ENCODE measurements at places on chromosomes 16 and 17.

DNA sequence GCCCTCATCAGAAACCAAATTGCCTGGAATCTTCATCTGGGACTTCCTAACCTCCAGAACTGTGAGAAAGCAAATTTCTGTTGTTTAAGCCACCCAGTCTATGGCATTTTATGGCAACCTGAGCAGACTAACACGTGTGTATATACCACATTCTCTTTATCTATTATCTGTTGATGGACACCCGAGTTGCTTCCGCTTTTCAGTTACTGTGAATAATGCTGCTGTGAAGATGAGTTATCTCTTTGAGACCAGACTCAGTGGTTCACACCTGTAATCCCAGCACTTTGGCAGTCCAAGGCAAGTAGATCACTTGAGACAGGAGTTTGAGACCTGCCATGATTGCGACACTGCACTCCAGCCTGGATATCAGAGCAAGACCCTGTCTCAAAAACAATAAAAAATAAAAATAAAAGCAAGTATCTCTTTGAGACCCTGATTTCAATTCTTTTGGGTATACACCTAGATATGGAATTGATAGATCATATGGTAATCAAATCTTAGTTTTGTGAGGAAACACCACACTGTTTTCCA, 27.2 kb upstream of the CNEP1R1 start:
- ATAC-seq: no peak

- no peak for ATAC-seq
Observed at GRCh38 chr16:7025616-7026190, 306.9 kb upstream of the RBFOX1 start.

DNA sequence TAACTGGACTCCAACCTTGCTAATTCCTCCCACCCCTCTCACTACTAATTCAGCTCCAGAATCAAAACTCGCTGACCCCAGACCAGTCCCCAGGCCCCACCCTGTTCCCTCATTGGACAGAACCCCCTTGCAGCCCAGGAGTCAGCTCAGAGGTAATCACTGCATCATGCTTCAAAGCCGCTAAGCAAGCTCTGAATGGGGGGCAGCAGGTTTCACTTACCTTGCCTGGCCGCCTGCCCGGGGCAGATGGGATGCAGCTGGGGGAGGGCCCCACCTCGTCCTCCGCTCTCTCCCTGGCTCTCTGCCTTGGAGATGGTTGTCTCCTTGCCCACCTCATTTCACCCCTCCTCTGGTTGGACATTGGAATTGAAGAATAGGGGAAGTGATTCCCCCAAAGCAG, 4.8 kb upstream of the NGFR start:
- ATAC-seq: no peak

- ATAC-seq: no peak
Observed at GRCh38 chr16:68473358-68474070, 25.2 kb upstream of the SMPD3 start.

GRCh38 chr17:76710863-76711611, at the start of gene MXRA7:
TSS of gene MXRA7 (minus strand) at chr17:76710965. CDS start at chr17:76710946, 19 bp downstream.
- peak; percentile 45 for ATAC-seq

- no peak for ATAC-seq
Observed at GRCh38 chr17:63162406-63163157, 196.5 kb downstream of the TANC2 start.

Measured in SK-N-SH treated with all-trans-retinoic acid at 6 μM for 48 hours (cell line).